Osteocyte (in vitro differentiated cells): ENCODE measurements at places on chromosomes 7 and 10. TPM values are rescaled to one million over a fixed set of nuclear protein-coding genes. Genes with fewer than 3 reads are reported as not detected.

Gene WNT8B
- total RNA-seq: not detected in 2 replicates

Gene SHH
- total RNA-seq: 0.08 and 0.11 TPM in 2 replicates

Gene AGBL3
- 1.2 and 1.3 TPM in 2 replicates for total RNA-seq

Gene NOS3
- 0.73 TPM in 1 of 2 replicates, not detected in the other for total RNA-seq

Gene CXCL12
- total RNA-seq: 153 and 169 TPM in 2 replicates
